ENCODE measurements at places on chromosomes 7 and 10.

- DNase-seq, result no peak
These were observed 13.1 kb downstream of the CASP2 start for GRCh38 chr7:143300959-143301935.

- no peak for DNase-seq
These were observed 493.6 kb downstream of the PTPRN2 start for GRCh38 chr7:158094046-158094445.

- DNase-seq, result no peak
These were observed 12.0 kb downstream of the PIP4K2A start for GRCh38 chr10:22702348-22702747.

DNA sequence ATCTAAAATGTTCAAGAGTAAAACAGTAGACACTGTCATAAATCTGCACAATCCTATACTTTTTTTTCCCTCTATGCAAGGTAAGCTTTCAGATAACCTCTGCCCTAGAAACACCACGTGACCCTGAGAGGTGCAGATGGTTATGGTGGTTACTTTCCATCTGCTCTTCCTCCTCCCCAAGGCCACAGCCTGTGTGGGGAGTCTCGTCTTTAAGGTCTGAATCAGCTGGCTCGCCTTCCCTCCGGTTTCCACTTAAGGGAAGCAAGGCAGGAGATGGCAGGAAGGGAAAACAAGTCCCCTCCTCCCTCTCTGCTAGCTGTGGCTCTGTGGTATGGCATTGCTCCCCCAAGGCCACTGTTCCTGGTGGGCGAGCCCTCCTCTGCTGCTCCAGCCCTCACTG is 181.8 kb downstream of the GLI3 start:
- DNase-seq, result no peak

DNA sequence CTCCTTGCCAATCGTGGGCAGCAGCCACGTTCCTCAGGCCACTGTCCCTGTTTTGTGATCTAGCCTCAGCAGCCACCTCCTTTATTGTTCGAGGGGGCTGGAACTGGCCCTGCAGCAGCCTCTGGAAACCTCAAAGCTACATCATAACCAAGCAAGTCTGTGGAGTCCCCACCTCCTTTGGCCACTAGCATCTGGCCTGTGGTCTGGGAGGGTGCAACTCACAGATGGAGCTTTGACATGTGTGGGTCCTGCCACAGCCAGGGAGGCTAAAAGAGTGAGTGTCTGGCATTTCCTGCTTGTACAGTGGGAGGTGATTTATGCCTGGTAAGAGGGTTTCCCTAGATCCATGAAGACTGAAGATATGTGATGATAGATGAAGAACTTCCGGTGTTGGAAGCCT is 32.3 kb upstream of the NUB1 start:
- no peak for DNase-seq

DNA sequence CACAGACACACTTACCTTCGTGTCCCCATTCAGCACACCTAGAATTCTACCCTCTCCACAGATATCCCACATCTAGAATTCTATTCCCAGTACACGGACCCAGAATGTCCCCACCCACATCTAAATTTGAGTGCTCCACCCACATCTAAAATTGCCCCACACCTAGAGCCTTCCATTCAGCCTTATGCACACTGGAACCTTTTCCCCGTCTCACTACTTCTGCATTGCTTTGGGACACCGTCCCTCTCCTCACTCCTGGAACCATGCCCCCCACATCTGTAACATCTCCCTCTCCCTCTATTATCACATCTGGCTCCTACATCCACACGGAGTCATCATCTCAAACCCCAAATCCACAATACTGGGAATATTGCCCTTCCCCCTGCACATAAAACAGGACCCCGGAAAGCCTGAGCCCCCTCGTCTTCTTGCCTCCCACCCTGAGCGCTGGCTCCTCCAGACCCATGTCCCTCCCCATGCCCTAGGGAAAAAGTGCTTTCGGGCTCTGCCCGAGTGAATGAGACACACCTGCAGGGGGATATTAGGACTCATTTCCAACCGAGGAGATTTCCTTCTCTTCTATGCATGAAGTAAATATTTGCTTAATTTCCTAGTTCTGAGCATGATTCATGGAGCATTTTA is 125.8 kb upstream of the UNC5B start:
- no peak for DNase-seq

DNA sequence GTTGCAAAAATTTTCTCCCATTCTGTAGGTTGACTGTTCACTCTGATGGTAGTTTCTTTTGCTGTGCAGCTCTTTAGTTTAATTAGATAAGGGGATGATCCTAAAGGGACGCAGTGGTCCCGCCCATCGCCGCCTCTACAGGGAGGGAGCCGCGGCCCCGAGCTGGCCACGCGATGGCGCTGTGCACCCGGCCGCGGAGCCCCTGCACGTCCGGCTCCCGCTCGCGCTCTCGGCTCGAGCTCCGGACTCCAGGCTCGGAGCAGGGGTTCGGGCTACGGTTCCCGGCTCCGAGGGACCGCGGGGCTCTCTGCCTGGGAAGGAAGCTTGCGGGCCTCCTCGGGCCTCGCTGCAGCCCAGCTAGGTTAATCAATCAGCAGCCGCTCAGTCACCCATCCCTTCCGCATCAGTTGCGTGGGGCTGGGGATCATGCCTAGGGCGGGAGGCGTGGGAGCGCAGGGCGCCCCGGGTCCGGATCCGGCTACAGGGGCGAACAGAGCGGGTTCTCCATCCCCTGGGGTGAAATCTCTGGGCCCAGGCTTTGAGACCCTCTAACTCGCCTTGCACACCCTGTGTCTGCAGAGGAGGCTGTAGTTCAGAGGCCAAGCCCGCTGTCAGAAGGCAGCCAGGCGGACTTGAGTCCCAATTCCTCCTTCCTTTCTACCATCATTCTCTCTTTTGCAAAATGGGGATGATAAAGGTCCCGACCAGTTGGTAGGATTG is 97.9 kb downstream of the WDR11 start:
- DNase-seq, result peak; percentile 73

- no peak for DNase-seq
These were observed 48.6 kb upstream of the NOBOX start for GRCh38 chr7:144452064-144452463.

- DNase-seq, result no peak
These were observed 73.5 kb downstream of the DNAJB9 start for GRCh38 chr7:108643136-108643535.

DNA sequence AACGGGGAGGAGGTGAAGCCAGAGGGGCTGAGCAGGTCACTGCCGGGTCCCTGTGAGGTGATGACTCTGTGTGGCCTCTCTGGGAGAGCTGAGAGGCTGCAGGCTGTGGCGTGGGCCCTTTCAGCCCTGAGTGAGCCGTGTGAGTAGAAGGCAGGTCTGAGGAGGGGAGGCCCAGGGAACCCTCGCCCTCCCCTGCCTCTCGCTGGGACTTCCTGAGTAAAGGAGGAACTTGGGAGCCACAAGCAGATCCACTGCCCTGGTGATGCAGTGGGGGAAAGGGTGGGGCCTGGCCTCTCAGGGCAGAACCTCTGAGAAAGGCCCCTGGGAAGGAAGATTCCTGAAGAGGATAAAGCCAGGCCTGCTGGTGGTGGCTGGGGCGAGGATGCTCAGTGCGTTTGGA is 22.8 kb downstream of the EEPD1 start:
- DNase-seq, result no peak

DNA sequence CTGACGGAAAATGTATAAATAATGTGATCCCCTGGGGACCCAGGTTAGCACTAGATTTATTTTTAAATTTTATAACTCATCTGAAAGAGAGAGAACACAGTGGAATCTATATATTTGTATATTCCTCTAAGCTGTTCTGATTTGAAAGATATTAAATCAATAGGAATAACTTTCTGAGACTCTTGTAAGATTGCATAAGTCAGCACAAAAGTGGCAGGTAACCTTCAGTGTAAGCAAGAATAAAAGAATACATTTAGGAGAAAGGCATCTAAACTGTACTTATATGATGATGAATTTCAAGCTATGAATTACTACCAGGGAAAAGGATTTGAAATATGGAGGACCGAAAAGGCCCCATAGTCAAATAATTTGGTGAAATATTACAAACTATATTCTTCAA is 112.8 kb downstream of the TBXAS1 start:
- no peak for DNase-seq

DNA sequence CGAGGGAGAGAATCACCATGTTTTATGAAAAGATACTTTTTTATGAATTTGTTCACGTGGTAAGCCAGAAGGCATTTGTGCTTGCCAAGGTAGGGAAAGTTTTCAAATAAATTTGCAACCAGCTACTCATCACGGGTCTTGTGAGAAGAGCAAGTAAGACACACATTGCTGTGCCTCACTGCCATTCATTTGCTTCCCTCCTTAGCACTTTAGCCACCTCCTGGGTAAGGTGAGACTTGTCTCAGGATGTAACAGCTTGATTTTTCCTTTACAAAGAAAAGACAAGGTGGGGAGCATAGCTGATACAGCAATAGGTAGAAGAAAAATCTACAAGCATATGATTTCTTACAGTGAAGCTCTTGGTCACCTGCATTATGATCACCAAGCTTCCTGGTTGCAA is 342.4 kb upstream of the GRM3 start:
- no peak for DNase-seq

DNA sequence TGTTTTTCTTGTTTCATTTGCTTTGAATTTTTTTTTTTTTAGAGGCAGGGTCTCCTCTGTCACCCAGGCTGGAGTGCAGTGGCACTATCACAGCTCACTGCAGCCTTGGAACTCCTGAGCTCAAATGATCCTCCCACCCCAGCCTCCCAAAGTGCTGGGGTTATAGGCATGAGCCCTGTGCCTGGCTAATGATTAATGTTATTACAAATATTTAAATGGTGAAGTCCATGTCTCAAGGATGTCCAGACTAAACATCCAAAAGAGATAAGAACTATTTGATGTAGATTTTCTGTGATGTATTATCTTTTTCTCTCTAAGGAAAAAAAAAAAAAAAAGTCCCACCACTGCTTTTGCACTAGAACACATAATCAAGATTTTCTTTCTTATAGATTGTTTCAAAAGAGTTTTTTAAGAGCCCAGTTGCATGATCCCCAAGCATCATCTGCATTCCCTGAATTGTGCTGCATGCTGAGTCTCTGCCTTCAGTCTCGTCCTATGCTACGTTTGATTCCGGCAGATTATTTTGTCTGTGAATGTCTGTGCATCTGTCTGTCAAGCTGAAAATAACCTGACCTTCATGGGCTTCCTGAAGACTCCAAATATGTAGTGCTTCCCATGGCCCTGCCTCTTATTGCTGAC is 33.4 kb downstream of the MACROH2A2 start:
- DNase-seq, result no peak

- DNase-seq, result no peak
These were observed 638.5 kb downstream of the PHTF2 start for GRCh38 chr7:78437118-78437517.

DNA sequence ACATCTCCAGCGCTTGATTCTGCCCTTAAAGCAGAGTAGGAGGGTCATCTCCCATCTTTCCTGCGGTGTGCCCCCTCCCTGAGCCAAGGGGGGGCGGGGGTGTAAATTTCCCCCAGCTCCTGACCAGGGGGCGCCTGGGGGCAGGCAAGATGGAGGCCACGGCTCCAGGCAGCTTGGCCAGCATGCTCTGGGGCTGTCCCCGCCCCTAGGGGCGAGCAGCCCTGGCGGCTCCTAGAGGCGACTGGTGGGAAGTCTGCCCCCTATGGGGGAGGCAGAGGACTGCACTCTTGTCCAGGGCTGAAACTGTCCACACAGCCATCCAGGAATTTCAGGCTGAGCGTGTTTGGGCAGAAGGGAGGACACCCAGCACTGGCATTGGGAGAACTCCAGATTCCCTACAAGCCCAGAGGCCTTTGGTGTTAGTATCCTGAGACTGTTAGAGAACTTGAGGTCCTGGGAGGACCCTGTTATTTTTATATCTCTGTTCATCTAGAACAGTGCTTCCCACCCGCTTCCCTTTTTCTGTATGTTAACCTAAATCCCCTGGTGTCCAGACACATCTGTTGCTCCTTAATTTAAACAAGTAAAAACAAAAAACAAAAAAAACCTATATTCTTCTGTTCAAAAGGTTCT is 4.6 kb downstream of the STRA8 start:
- peak; percentile 34 for DNase-seq

Data from stimulated activated naive CD8-positive, alpha-beta T cell treated with anti-CD3 and anti-CD28 coated beads, Interleukin-15, Interleukin-2, amounts not matched to agents 100 U/mL and 50 U/mL, for 24 hours (primary cell).